ENCODE measurements at places on chromosomes 12 and 14.
A peak's percentile ranks its signal among the peaks of the same experiment; 100 is the strongest.

DNA sequence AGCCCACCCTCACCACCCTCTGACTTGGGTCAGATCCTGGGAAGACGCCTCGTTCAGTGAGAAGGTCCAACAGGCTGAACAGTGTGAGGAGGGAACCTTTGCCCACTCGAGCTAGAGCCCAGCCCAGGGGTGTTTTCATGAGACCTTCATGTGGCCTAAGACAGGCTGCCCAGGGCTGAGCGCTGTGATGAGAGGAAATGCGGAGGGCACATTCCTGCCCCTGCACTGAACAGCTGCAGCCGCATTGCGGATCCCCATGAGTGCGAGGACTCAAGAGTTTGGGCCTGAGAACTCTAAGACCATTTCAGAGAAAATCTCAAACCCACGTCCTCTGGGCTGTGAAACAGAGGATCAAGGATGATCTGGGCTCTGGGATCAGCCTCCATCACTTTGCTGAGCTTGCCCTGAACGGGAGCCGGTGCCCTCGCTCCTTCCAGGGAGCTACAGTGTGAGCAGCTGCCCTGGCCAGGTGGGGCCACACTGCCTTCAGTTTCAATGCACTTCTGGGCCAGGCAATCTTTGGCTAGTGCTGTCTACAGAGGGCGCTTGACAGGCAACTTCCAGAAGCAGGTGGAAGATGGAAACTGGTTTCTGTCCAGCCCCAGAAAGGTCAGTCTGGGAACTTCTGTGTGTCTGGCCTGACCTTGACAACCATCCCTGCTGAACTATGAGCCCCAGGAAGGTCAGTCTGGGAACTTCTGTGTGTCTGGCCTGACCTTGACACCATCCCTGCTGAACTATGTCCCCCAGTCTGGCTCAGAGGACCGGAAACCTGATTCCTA lies 43.5 kb upstream of the P2RX7 start:
- H3K27ac ChIP-seq: no peak overlapping the region
- H3K27me3 ChIP-seq: no peaks in the 10 kb centered on the region
- H3K4me1 ChIP-seq: peaks cover 27% of the 10 kb centered on the region
- H3K4me3 ChIP-seq: no peak overlapping the region

DNA sequence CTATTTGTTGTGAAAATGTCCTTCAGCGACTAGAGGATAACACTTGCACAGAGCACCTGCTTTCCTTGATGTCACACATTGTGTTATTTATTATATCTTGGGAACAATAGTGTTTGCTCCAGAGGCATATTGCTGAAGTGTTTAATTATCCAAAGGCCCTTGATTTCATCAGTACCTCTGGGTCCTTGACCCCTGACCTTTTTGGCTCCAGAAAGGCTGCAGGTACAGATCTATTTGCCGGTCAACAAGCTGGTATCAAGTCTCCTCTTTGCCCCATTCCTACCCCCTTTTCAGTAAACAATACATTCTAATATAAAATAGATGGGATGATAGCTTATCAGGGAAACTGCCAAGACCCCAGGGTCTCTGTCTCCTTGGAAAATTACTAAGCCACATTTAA lies 206.8 kb downstream of the DACT1 start:
- DNase-seq: no peak
- H3K36me3 ChIP-seq: no peaks in the 10 kb centered on the region
- H3K4me1 ChIP-seq: no peaks in the 10 kb centered on the region
- H3K27me3 ChIP-seq: no peaks in the 10 kb centered on the region

DNA sequence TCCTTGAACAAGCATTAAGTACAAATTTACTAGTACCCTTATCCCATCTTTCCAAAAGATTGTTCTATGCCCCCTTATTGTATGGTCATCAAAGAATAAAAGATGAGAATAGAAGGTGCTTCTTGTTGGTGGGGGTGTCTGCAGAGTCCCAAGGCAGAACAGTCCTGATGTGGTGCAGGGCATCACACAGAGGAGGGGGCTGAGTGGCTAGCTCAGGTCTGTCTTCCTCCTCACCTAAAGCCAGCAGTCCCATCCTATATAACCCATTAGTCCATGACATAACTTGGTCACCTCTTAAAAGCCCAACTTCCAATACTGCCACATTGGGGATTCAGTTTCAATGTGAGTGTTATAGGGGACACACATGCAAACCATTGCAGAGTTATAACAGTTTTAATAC lies 9.9 kb downstream of the LRRC10 start:
- no peak overlapping the region for H3K4me3 ChIP-seq
- no peak overlapping the region for H3K27ac ChIP-seq
- no peaks in the 10 kb centered on the region for H3K4me1 ChIP-seq
- DNase-seq: no peak
- H3K27me3 ChIP-seq: no peaks in the 10 kb centered on the region
- H3K36me3 ChIP-seq: peaks cover 67% of the 10 kb centered on the region

DNA sequence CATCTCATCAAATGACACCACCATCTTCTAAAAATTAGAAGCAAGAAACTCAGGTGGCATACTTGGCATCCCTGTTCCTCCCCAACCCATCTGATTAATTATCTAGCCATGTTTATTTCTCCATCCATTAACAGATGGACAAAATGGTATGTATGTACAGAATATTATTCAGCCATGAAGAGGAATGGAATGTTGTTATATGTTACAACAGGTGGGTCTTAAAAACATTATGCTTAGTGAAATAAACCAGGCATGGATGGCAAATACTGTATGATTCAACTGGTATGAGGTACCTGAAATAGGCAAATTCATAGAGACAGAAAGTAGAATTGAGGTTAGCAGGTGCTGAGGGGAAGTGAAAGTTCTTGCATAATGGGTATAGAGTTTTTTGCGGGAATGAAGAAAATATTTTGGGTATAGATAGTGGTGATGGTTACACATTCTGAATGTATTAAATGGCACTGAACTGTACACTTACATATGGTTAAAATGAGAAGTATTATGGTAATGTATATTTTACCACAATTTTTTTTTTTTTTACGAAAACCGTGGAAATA lies 17.5 kb downstream of the YY1 start:
- no peaks in the 10 kb centered on the region for H3K27me3 ChIP-seq
- peaks cover 80% of the 10 kb centered on the region for H3K4me1 ChIP-seq
- no peak for DNase-seq

GRCh38 chr14:59422069-59422881 lies 42.9 kb downstream of the GPR135 start:
- no peak for DNase-seq
- no peaks in the 10 kb centered on the region for H3K27me3 ChIP-seq
- H3K4me3 ChIP-seq: no peak overlapping the region
- no peaks in the 10 kb centered on the region for H3K36me3 ChIP-seq
- no peaks in the 10 kb centered on the region for H3K4me1 ChIP-seq

DNA sequence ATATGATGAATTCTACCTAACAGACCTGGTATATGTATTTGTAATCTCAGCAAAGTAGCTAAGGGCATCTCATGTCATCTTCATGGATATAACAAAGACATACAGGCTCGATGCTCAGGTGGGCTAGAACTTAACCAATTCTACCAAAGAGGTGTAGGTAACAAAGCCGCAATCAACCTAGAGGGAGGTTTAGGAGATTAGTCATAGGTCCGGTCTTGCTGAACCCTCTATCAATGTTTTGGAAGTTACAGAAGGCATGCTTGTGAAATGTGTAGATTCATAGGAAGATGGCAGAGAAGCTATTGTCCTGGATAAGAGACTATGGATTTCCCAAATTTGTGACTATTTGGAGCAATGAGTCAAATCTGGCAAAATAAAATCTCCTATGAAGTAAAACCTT lies 42.6 kb upstream of the SYCP3 start:
- H3K27ac ChIP-seq: no peak overlapping the region
- DNase-seq: no peak
- H3K27me3 ChIP-seq: no peaks in the 10 kb centered on the region
- peaks cover 37% of the 10 kb centered on the region for H3K36me3 ChIP-seq
- no peak overlapping the region for H3K4me3 ChIP-seq

- H3K4me3 ChIP-seq: no peak overlapping the region
- H3K27me3 ChIP-seq: no peaks in the 10 kb centered on the region
- H3K27ac ChIP-seq: no peak overlapping the region
These were observed 43.6 kb downstream of the LGMN start for GRCh38 chr14:92704821-92705220.

DNA sequence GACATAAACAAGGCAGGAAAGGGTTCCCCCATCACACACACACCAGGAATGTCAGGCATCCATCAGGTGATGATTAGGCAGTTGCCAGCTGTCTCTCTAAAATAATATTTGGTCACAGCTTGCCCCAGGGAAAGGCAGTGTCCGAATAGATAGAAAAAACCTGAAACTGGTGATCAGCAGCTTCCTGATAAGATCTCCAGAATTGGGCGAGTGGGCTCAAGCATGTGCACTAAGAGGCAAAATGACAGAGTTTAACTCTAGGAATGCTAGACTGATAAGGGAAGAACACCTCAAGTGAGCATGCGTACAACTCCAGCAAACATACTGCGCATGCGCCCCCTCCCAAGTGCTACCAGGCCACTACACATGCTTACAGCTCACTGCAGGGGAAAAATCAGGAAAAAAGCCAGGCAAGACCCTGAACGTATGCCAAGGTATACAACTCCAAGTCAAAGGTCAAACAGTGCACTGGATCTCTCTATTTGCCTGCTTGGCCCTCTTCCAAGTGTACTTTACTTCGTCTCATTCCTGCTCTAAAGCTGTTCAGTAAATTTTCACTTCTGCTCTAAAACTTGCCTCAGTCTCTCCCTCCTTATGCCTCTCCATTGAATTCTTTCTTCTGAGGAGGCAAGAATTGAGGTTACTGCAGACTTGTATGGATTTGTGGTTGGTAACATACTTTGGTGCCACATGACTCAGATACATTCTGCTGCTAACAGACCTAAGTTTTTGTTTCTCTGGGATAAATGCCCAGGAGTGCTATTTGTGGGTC lies 73.5 kb upstream of the VASH1 start:
- no peaks in the 10 kb centered on the region for H3K36me3 ChIP-seq
- H3K4me1 ChIP-seq: no peaks in the 10 kb centered on the region
- H3K27ac ChIP-seq: no peak overlapping the region
- no peak overlapping the region for H3K4me3 ChIP-seq

DNA sequence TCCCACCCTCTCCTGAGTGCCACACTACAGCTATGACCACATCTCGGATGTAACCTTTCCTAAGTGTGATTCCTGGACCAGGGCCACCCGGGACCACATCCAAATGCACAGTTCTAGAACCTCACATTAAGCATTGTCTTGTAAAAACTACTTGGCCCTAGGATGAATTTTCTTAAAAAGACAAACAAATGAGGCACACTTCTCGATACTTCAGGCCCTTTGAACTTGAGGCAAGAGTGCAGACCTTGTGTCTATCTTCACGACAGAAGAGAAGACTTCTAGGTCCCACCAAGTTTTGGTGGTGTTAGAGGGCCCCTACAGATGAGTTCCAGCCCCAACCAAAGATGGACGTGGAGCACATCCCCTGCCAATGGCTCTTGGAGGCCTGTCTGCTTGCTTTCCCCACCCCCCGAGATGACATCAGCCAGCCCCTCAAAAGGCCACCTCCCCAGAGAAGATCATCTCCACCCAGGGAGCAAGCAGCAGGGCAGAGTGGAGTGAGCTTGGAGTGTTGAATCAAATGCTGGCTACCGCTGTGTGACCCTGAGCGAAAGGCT lies 9.3 kb downstream of the ISCU start:
- H3K27ac ChIP-seq: peak overlapping the region; percentile 29
- peaks cover 25% of the 10 kb centered on the region for H3K36me3 ChIP-seq
- H3K4me1 ChIP-seq: peaks cover 54% of the 10 kb centered on the region
- no peak for DNase-seq
- no peak overlapping the region for H3K4me3 ChIP-seq
- H3K27me3 ChIP-seq: no peaks in the 10 kb centered on the region

DNA sequence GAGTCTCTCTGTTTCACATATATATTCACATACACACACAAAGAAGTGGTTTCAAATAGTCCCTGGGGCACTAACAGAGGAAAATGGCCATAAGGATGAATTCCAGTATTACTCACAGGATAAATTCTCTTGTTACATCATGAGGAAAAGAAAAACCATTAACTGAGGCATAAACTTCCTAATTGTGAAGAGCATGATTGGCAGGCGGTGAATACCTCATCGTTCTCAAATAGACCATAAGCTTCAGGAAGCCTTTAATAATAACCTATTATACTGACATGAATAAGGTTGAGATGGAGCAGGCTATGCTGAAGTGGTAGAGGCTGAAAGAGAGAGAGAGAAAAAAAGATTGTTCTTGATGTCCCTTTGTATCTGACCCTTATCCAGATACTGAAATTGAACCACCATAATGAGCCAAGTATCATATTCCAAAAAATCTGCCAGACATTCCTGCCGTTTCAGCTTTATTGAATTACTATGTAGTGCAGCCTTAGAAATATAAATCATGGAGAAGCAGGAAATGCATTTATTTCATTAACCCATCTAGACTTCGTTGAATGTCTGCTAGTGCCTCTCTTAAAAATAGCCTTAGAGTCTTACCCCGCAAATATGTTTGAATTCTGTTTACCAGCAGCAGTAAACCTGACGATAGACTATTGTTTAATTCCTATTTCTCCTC lies 86.8 kb downstream of the NUAK1 start:
- no peak overlapping the region for H3K4me3 ChIP-seq
- H3K4me1 ChIP-seq: no peaks in the 10 kb centered on the region
- no peak overlapping the region for H3K27ac ChIP-seq
- DNase-seq: no peak
- H3K27me3 ChIP-seq: no peaks in the 10 kb centered on the region

DNA sequence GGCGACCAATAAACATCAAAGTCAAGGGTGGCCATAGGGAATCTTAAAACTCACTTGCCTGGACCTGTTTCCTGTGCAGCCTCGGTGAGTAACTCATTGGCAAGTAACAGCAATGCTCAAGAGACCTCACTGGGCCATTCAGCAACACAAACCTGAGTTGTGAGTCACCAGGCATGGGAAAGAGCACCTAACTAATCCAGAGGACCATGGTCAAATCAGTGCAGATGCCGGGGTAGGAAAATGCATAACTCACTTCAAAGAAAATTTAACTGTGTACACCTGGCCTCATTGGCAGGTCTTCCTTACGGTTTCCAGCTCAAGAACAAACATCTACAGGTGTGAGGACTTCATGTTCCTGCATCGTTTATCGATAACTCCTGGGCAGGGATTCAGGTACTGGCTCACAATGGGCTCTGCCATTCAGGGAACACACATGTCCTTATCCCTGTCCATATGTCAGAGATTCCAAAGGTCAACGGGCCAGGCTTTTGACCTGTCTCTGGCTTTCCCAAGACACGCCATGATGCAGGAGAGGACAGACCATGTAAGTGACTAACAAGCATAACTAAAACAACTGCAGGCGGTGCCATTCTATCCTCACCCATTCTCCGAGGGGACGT lies 211.8 kb downstream of the ANO2 start:
- H3K4me1 ChIP-seq: no peaks in the 10 kb centered on the region
- no peak overlapping the region for H3K4me3 ChIP-seq
- H3K27me3 ChIP-seq: no peaks in the 10 kb centered on the region

- no peak overlapping the region for H3K4me3 ChIP-seq
- no peaks in the 10 kb centered on the region for H3K27me3 ChIP-seq
- no peak for DNase-seq
- no peak overlapping the region for H3K27ac ChIP-seq
These were observed 109.5 kb downstream of the FOXG1 start for GRCh38 chr14:28875934-28876571.

- H3K4me3 ChIP-seq: peak overlapping the region; percentile 44
- H3K27ac ChIP-seq: peak overlapping the region; percentile 24
- no peaks in the 10 kb centered on the region for H3K4me1 ChIP-seq
These were observed 379.2 kb upstream of the OR4E1 start for GRCh38 chr14:22052795-22053194.
